ENCODE measurements at places on chromosomes 13 and 19.

- DNase-seq: no peak
These were observed 5.7 kb upstream of the PPP6R1 start for GRCh38 chr19:55264531-55264930.

- no peak for DNase-seq
These were observed 3.0 kb downstream of the GADD45B start for GRCh38 chr19:2478756-2479555.

DNA sequence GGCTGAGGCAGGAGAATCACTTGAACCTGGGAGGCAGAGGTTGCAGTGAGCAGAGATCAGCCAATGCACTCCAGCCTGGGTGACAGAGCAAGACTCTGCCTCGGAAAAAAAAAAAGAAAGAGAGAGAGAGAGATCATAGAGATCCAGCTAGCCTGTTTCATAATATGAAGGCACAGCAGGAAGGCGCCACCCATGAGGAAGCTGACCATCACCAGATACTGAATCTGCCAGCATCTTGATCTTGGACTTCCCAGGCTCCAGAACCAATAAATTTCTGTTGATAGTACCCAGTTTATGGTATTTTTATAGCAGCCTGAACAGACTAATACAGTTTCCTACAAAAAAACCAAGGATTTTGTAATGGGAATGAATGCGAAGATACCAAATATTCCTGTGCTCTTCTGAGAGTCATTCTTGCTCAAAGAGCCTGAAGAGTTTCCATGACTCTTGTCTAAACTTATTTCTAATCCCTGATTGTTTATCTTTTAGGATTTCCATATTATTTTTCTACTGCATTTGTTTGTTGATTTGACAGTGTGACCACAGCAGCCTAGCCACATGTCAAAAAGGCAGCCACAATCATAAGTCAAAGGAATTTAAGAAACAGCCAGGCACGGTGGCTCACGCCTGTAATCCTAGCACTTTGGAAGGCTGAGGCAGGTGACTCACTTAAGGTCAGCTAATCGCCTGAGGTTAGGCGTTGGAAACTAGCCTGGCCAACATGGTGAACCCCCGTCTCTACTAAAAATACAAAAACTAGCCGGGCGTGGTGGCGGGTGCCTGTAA lies 37.7 kb upstream of the PDCD5 start:
- DNase-seq: no peak

DNA sequence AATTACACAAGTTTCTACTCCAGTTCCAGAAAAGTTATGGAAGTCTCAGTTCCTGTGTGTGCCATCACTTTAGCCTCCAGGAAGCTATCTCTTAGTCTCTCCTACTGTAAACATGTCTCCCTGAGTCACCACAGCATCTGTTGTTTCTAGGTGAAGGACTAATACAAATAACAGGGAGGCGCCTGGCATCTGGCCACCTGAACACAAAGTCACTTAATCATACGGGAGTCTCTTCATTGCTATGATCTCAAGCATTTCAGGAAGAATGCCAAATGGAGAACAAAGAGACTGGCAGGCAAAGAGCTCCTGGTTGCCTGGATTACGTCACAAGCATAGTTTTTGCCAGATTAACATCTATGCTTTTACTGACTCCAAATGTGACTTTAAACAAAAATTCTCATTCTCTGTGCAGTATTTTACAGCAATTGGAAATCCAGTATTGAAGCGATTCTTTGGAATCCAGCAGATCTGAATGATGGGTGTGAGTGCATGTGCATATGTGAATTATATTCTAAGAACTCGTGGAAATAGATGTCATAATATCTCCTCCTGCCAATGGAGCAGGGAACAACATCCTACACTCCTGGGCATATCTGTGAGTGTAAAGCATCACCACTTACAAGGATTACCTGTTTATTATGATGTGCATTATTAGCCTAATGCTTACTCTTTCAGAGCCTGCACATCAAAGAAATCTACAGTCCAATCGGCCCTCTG lies 572.8 kb downstream of the PCDH9 start:
- no peak for DNase-seq

DNA sequence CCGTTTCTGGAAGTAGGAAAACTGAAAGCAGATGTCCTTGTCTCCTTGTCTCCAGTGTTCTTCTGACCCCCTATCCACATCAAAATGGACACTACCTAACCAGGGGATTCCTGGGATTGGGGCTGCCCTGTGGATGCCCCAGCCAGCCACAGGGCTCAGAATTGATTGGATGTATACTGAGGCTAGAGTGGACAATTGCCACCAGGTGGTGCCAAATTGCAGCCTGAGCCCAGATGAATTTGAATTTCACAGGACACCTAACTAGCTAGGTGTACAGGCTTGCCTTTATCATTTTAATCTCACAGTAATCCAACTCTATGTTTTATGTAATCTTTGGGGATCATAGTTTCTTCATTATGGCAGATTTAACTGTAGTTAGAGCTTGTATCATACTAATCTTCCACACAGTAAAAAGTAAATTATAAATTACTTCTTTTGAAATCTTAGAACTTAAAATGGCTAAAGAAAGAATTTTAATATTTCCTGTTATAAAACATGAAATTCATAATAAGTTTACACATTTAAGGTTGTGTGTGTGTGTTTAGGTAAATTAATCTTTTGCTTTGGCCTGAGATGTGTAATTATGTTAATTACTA lies 58.0 kb downstream of the PIBF1 start:
- no peak for DNase-seq

DNA sequence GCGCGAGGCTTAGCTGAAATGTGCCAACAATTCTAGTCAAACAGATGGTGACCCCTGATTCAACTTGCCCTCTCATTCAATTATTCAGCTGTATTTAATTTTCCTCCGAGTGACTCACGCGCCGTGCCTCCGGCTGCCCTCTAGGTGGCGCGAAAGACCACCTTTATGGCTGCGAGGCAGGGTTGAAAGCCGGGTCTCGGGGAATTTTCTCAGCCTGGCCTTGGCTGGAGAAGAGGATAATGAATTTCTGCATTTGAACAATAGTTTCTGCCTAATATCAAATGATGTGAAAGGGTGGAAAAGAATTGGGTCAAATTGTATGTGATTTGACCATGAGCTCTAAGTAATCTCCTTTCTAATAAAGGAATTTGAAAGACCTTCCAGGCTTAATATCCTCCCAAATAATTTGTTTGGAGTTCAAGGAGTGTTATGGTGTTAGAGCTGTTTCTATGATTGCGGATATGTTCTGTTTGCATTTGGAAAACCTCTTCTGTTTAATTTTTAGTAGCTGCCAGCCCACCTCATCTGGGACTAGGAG lies 310.9 kb downstream of the ZNF536 start:
- DNase-seq: no peak

DNA sequence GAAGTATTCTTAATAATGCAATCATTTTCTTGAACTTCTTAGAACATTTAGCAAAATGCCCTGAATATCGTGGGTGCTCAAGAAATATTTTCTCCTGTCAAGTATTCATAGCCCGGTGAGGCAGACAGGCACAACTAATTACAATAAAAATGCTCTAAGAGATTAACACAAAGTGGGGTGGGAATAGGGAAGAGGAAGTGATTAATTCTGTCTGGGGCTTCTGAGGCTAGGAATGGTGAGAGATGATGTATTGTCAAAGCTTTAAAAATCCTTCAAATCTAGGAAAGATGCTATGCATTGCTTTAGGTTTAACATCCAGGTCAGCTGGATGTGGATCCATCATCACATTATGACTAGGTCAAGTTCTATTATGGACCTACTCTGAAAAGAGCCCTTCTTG lies 66.9 kb upstream of the POSTN start:
- DNase-seq: no peak

GRCh38 chr13:99267927-99268326 lies 9.7 kb upstream of the GPR18 start:
- no peak for DNase-seq

DNA sequence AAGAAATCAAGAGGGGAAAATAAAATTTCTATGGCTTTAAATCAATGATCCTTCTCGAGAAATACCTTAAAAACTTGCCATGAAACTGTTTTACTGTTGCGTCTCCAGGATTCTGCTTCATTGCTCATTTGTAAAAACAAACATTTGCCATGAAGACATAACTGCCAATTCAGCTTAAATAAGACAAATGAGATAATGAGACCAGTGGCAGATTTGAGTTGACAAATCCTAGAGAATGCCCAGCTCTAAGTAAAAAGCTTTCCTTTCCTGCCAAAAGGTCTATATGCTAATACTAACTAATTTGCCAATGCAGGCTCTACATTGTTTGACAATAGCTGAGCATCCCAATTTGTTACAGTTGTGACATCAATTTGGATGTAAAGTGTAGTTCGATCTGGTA lies 400.5 kb upstream of the PCDH9 start:
- DNase-seq: no peak

GRCh38 chr13:44806826-44807225 lies 182.4 kb downstream of the NUFIP1 start:
- DNase-seq: no peak

DNA sequence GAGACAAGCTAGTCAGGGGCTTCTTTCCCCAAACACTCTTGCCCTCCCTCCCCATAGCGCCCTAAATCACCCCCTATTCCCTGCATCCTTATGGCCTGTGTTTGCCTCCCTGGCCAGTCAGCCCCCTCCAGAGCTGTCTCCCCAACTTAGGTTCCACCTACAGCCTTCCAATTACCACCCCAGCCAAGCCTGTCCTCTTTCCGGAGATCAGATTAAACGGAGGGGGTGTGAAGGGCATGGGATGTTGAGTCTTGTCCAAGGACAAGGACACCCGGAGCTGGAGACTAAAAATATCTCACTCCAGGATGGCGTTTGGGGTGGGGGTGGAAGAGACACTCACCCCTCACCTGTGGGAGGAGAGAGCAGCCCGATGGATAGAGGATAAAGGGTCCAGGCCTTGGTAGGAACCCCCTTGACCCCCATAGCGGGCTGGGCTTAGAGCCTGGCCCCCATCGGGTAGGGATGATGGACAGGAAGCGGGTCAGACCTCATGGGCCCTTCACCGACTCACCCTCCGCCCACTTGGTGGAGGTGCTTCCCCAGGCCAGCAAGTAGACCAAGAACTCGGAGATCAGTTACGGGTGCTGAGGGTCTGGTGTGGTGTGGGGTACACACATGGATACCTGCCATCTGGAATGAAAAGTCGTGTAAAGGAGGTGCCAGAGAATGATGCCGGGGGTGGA lies 6.0 kb downstream of the ZNF865 start:
- no peak for DNase-seq

- no peak for DNase-seq
These were observed 169.7 kb downstream of the KLF5 start for GRCh38 chr13:73228546-73228945.

GRCh38 chr13:33752597-33752996 lies 65.4 kb upstream of the RFC3 start:
- DNase-seq: no peak

GRCh38 chr13:59197397-59197796 lies 966.3 kb downstream of the DIAPH3 start:
- no peak for DNase-seq

- DNase-seq: no peak
These were observed 33.2 kb downstream of the CACNG6 start for GRCh38 chr19:54024660-54025059.

DNA sequence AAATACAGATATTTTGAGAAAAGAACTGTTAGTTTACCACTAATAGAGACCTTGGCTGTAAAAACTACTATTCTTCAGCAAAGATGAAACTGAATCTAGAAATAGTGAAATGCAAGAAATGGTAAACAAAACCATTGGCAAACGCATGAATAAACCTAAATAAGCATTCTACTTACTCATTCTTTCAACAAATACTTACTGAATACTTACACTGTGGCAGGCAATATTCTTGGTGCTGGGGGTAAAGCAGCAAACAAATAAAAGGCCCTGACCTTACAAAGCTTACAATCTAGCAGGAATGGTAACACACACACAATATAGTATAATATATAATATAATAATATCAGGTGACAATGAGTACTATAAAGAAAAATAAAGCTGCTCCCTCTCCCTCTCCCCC lies 38.7 kb downstream of the KATNAL1 start:
- DNase-seq: no peak

DNA sequence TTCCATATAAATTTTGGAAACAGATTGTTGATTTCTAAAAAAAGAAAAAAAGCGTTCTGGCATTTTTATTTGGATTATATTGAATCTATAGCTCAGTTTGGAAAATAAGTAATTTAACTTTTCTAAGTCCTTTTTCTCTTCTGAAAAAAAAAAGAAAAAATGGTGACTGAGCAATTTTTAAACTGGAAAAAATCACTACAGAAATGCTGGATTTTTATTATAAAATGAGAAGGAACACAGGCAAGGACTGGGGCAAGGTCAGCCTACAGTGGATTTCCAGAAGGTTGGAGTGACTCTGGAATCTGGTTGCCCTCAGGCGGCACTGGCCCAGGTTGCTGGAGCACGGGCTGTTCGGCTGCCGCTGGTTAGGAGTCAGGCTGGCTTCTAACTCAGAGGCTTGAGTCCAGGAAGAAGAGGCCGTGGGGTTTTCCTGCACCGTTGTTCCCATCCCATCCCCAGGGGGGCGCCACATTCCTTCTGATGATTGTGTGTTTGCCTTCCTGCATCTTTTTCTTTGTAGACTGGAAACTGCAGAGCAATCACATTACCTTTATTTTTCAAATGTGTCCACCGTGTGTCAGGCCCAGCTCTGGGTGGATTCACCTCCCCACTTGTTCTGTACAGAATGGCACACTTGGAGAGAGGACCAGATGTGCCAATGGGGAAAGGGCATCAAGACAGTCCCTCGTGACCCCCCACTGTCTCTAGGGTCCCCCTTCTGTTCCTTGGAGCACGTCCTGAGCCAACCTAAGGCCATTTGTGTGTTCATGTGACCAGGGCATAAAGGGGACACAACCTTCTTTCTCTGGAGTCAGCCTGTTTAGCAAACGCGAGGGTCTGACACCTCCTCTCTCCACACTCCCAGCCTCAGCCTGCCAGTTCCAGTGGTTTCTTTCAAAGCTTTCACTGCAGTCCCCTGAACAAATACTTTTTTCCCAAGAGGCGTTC lies 44.5 kb upstream of the GTF3A start:
- DNase-seq: no peak

DNA sequence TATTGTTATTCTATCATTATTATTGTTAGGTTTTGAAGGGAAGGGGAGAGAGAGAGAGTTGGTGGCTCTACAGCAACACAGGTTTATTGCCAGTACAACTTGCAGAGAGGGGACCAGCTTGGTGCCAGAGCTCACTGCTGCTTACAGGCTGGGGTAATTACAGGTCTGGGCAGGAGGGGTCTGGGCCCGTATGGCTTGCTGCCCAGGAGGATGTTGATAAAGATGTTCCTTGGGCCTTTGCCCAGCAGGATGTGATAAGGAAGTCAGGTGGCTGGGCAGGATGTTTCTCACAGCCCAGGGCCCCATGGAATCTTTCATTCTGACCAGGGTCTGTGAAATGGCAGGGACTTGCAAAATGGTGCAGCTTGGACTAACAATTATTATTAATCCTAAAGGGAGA lies 64.2 kb upstream of the ZNF599 start:
- DNase-seq: no peak

All from vagina (tissue), 2 donors.